Natural killer cell treated with Interleukin-12 subunit alpha and Interleukin-12 subunit beta and Interleukin-15 and Interleukin-18, amount 100 ng/mL, for 72 hours (primary cell): ENCODE measurements at places on chromosomes 16 and 17. TPM values are rescaled to one million over a fixed set of nuclear protein-coding genes. Genes with fewer than 3 reads are reported as not detected.

GRCh38 chr17:6239241-6239798 lies 169.1 kb downstream of the WSCD1 start:
- no peaks in the 10 kb centered on the region for H3K4me1 ChIP-seq
- H3K36me3 ChIP-seq: no peaks in the 10 kb centered on the region
- H3K27me3 ChIP-seq: peaks cover 20% of the 10 kb centered on the region
- H3K4me3 ChIP-seq: no peak overlapping the region
- H3K27ac ChIP-seq: no peak overlapping the region

GRCh38 chr16:87601401-87601981 lies 817 bp upstream of the JPH3 start:
- no peak overlapping the region for H3K27ac ChIP-seq
- peaks cover 4% of the 10 kb centered on the region for H3K4me1 ChIP-seq
- H3K4me3 ChIP-seq: no peak overlapping the region
- DNase-seq: no peak
- no peaks in the 10 kb centered on the region for H3K36me3 ChIP-seq

DNA sequence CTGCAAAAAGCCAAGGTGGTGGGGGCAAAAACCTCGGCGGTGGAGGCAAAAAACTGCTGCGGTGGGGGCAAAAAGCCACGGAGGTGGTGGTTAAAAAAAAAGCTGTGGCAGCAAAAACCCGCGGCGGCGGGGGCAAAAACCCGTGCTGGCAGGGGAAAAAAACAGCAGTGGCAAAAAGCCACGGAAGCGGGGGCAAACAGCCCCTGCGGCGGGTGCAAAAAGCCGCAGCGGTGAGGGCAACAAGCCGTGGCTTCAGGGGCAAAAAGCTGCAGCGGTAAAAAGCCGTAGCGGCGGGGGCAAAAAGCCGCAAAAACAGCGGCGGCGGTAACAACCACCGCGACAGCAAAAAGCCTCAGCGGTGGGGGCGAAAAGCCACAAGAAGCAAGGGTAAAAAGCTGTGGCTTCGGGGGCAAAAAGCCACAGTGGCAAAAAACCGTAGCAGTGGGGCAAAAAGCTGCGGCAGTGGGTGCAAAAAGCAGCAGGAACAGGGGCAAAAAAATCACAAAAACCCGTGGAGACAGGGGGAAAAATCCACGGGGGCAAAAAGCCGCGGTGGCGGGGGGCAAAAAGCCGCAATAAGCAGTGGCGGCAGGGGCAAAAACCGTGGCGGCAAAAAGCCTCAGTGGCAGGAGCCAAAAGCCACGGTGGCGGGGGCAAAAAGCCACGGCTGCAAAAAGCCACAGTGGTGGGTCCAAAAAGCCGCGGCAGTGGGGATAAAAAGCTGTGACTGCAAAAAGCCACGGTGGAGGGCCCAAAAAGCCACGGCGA lies 193.7 kb downstream of the SHCBP1 start:
- H3K4me1 ChIP-seq: no peaks in the 10 kb centered on the region
- H3K36me3 ChIP-seq: peaks cover 4% of the 10 kb centered on the region
- no peak overlapping the region for H3K4me3 ChIP-seq
- no peak for DNase-seq
- no peaks in the 10 kb centered on the region for H3K27me3 ChIP-seq

Gene ASPHD1
- 1.3 TPM for total RNA-seq

- H3K27ac ChIP-seq: peak overlapping the region; percentile 17
- DNase-seq: no peak
Measured at GRCh38 chr17:32152130-32152529, 9.8 kb downstream of the RHOT1 start.
